ENCODE measurements at places on chromosomes 5 and 9.

DNA sequence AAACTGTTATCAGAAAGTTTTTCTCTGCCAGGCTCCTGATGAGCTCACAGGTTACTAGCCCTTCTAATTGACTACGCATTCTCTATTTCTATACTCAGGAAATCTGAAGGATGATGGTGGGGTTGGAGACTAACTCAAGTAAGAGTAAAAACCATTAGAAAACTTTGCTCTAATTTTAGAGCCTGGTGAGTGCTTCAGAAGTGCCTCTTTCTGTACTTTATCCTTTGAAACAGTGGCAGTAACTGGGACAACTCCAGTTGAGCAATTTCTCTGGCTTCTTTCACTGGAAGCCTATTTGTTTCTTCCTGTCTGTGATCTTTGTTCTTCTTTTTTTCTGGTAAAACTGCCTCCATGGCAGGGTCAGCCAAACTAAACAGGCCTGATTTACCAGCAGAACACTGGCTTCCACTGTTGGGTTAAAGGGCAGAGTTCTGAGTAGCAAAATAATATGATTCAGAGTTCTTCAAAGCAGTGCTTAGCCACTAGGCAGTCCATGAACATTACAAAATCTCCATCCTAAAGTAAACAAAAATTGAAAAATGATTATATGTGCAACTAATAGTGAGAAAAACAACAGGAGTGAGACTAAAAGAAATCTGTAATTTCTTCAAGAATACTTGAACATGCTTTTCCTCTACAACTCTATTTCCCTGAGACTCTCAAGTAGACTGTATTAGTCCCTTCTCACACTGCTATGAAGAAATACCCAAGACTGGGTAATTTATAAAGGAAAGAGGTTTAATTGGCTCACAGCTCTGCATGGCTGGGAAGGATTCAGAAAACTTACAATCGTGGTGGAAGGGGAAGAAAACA, 79.8 kb downstream of the MROH2B start:
- no peak for DNase-seq

DNA sequence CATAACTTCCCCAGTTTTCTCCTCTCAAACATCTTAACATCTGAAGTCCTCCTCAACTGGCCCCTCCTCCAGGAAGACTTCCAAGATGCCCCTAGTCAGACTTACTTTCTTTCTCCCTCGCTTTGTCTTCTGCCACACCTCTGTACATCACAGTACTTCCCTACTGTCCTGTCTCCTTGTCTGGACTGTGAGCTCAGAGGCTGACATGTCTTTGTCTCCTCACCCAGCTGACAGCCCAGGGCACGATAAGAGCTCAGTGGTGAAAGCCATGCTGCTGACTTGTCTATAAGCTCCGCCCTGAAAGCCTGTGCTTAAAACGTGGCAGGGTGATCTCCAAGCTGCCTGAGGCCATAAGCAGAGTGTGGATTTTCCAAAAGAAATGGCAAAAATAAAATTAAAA, 33.0 kb upstream of the SLC25A51 start:
- no peak for DNase-seq

- DNase-seq, result no peak
Measured at GRCh38 chr5:179217956-179218942, 127.0 kb downstream of the ADAMTS2 start.

DNA sequence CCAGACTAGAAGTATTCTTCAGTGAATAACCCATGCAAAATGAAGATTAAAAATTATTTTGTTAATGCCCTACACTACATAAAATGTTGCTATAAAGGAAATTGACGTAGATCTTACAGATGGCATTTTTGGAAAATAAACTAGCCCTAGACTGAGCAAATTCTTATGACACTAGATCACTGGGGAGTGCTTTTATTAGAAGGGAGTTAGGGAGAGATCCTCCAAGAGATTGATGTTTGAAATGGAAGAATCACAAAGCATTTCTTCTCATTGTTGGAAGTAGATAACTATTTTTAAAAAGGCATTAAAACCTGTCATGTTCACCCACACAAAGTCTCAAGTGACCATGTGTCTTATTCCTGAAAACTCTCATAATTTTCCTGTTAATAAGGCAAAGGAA, 351.1 kb upstream of the TLE4 start:
- DNase-seq, result no peak

DNA sequence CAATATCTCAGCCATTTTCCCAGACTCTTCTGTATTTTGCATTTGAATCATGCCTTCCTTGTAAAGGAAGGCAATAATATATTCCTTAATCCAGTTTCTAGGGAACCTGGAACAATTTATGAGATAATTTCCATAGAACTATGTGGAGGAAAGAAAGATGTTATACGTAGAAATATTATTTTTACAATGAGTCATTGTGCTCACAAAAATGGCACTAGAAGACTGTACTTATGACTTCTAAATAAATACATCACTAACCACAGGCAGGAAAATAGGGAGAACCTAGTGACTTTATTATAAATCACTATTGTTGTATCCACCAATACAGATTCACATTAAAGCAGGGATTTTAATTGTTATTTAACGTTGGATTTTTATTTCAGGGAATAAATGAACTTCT, 87.6 kb downstream of the FBXO38 start:
- no peak for DNase-seq

DNA sequence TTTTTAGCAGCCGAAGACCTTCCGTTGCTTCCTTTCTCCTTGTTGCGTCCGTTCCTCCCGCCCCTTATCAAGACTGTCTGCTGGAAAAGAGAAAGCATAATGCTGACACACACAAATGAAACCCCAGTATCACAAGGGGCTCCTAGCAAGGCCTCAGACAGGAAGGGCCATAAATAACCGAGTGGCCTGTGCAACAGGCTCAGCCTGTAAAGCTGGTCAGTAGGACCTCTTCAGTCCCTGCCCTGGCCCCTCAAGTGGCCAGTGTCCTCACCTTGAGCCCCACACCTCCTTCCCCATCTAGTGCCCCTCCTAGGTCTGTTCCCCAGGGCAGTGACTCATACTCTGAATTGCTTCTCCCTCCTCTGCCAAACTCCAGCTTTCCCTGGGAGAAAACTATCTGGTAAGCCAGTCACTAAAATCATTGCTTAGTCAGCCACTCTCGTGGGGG, 174.6 kb upstream of the IL12B start:
- no peak for DNase-seq

- no peak for DNase-seq
Measured at GRCh38 chr5:123992641-123993040, 480.7 kb downstream of the CSNK1G3 start.

DNA sequence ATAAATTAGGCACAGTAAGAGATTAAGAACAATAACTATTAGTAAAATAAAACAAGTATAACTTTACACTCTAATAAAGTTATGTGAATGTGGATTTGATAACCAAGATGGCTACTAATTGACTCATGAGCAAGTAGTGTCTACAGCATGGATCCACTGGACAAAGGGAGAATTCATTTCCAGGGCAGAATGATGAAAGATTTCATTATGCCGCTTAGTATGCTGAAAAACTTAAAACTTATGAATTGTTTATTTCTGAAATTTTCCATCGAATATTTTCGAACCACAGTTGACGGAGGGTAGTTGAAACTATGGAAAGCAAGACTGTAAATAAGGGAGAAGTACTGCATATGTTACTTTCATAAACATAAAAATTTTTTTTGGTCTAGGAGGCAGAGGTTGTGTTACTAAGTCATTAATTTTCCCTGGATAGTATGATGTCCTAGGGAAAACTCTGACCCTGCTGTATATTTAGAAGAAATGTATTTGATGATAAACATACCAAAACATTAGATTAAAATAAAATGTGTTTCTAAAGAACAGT, 24.9 kb upstream of the TARS1 start:
- DNase-seq, result no peak

- peak; percentile 90 for DNase-seq
Measured at GRCh38 chr9:137254624-137255447, at the start of gene NELFB. NELFB (plus strand) TSS chr9:137255327.

GRCh38 chr5:45622365-45622764, 73.8 kb downstream of the HCN1 start:
- DNase-seq, result no peak

GRCh38 chr9:127786773-127787104, 905 bp downstream of the CDK9 start:
- DNase-seq, result no peak

DNA sequence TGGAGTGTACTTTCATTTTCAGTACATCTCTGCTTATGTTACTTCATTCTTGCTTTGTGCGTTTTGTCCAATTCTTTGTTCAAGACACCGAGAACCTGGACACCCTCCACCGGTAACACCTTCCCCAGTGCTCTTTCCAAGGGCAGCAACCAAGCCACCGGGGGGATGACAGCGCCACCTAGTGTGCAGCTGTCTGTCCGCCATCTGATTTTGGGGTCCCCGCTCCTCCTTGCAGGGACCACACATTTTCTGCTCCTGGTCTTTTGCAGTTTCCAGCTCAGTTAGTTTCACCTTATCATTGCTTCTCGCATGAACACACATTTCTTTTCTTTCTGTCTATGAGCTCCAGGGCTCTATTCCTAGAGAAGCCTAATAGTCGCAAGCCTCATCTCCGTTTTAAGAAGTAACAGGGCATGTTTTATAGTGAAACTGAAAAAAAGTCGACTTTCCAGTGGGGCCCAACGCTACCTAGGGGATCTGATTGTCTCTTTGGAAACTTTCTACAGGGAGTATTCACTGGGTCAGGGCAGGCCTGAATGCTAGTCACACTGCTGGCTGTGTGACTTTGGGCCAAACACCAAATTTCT, 152.1 kb downstream of the FSTL4 start:
- DNase-seq, result no peak

- no peak for DNase-seq
Measured at GRCh38 chr9:130980526-130980925, 28.4 kb upstream of the LAMC3 start.

- no peak for DNase-seq
Measured at GRCh38 chr5:86986837-86987236, 280.8 kb upstream of the RASA1 start.

DNA sequence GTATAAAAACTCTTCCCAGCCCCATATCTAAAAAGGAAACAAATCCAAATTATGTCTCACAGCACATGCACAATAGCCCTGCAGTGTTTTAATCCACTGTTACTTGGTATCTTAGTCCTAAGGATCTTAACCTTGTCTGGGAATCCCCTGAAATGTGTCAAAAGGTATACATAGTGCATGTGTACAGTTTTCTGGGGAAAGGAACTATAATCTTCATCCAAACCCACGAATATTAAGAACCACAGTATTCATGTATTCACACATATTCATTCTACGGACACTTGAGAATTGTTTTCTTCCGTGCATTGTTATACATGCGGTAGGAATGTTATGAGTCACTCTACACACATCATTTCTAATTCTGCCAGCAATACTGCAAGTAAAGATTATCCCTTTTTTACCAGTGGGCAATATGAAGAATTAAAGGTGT, 47.8 kb upstream of the SNX2 start:
- no peak for DNase-seq

DNA sequence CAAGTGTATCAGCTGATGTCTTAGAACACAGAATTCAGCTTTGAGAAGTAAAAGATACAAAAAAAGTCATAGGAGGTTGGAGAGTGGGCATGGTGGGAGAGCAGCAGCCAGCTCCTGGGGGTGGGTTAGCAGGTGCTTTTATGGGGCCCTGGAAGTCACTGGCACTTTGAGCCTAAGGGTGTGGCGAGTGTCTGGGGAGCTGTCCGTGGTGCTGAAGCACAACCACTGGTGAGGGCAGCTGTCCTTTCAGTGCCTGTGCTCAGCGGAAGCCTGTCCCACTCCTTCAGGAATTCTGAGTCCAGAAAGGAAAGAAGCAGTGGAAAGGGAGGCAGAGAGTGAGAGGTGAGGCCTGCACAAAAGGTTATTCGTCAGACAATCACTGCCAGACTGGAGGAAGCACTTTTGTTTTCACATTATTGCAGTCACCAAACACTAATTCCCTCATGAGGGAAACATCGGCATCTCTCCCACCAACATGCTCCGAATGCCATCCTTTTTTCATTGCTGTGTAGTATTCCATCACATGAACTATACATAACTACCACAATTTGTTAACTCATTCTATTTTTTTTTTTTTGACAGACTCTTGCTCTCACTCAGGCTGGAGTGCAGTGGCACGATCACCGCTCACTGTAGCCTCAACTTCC, 59.4 kb upstream of the RAPGEF1 start:
- peak; percentile 26 for DNase-seq

DNA sequence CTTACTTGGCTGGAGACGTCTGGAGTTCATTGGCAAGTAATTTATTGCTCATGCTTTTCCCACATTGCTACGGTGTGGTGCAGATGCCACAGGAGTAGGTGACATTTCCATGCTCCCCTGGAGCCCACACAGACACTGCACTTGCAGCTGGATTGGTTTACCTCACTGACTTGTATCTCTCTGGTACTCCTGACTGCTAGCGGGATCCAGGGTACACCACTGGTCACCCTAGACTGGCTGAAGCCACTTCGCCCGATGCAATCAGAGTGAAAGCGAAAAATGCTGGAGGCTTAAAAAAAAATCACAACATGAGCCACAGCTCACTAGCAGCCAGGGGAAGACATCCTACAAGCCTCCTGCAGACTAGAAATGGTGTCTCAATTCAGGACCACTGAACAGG, 32.6 kb upstream of the SLIT3 start:
- no peak for DNase-seq

GRCh38 chr5:31492869-31493268, 39.0 kb downstream of the DROSHA start:
- no peak for DNase-seq

GRCh38 chr5:14242871-14243383, 99.8 kb downstream of the TRIO start:
- no peak for DNase-seq

DNA sequence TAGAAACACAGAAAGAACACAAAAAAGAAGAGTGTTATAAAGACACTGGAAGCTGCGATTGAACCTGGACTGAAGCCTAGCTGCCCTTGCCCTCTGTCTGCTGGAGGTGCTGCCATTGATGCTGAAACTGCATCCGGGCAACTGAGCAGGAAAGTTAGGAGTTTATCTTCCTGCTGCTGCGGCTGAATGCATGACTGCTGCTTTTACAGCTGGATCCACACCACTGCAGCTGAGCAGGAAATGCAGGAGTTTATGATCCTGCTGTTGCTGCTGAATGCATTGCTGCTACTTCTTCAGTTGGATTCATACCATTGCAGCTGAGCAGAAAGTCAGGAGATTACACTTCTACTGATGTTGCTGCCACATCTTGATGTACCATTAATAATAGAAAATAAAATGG, 21.8 kb upstream of the JAKMIP2 start:
- DNase-seq, result no peak

GRCh38 chr5:179487145-179487544, 63.2 kb upstream of the RUFY1 start:
- no peak for DNase-seq

Data from stimulated activated naive CD4-positive, alpha-beta T cell treated with Interleukin-2 at 50 U/mL for 16 hours (primary cell).